ENCODE measurements at places on chromosomes 3 and 15.
A peak's percentile ranks its signal among the peaks of the same experiment; 100 is the strongest.

GRCh38 chr15:31265090-31265870 is 61.4 kb upstream of the KLF13 start:
- DNase-seq: no peak

DNA sequence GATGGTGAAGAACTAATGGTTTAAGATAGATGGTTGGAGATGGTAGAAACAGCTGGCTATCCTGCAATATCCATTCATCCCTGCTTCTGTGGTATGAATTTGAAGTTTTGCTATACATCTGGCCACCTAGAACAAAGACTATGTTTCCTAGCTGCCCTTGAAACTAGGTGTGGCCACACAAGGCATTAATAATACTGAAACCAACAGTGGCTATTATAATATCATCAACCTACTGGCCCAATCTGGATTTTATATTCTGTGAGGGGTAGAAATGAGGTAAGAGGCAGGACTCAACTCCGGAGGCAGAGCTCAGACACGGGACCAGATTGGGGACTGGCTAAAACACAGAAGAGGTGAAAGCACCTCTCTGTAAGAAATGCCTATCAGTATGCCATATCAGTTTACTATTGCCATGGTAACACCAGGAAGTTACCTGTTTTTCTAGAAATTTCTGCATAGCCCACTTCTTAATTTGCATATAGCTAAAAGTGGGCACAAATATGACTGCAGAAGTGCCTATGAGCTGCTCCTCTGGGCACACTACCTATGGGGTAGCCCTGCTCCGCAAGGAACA is 8.4 kb downstream of the IFT80 start:
- DNase-seq: no peak

DNA sequence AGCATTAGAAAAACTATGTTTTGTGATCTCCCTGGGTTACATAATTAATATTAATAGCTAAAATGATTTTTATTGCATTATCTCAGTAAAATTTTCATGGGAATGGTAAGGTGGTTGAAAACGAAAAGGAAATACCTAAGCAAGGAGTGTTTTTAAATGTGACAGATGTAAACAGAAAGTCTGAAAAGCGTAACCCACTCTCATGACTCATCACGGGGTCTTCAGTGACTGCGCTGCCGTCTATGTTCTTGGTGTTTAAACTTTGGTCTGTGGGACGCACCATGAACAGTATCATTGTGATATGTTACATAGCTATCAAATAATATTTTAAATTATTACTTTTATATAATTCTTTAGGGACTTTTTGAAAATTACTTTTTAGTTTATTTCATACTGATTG is 19.8 kb downstream of the LRCH3 start:
- DNase-seq: no peak

- DNase-seq: no peak
These were observed 62.9 kb downstream of the TMEM39A start for GRCh38 chr3:119400466-119400865.

GRCh38 chr3:67294341-67294740 is 296.2 kb downstream of the KBTBD8 start:
- DNase-seq: no peak

DNA sequence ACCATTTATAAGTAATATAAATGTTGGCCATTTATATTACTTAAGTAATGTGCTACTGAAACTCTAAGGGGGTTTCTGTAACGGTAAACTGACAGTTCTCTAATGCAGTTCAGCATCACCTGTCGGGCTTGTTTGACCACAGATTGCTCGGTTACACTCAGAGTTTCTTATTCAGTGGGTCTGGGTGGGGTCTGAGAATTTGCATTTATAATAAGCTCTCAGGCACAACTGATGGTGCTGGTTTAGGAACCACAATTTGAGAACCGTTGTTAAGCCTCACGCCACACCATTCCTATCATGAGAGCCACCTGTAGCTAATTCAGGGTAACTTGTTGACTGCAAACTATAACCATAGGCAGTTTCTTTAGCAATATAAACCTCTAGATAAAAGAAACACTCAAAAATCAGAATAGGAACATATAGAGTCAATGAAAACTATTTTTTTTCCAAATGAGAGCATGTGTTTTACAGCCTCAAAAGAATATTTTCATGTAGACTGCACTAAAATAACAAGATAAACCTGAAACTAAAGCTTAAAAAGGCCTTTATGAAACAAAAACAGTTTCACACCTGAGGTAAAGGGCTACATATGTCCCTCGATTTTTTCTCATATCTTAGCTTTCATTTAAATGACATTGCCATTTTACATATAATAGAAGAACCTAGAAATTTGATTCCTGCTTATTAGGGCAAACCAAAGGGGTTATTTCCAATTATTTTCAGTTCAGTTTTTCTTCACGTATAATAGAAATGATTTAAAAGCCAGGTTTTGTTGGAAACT is 604.8 kb downstream of the UNC13C start:
- DNase-seq: no peak

DNA sequence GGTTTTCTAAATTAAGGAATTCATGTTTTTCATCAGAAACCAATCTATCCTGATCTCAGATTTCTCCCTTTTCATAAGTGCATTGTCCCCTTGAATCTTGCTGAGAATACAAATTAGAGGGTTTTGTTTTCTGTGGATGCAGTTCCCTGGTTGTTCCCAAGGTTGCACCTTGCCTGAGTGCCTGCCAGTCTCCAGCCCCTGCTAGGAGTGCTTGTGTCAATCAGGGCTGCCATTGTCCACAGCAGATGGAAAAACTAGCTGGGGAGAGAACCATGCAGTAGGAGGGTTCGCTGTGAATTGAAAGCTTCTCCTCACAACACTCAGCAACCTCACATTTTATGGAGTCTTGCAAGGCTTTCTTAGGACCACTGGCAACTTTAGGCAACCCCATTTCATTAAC is 210.8 kb upstream of the CTNNB1 start:
- no peak for DNase-seq

GRCh38 chr15:100263031-100263430 is 78.7 kb downstream of the ADAMTS17 start:
- DNase-seq: no peak

DNA sequence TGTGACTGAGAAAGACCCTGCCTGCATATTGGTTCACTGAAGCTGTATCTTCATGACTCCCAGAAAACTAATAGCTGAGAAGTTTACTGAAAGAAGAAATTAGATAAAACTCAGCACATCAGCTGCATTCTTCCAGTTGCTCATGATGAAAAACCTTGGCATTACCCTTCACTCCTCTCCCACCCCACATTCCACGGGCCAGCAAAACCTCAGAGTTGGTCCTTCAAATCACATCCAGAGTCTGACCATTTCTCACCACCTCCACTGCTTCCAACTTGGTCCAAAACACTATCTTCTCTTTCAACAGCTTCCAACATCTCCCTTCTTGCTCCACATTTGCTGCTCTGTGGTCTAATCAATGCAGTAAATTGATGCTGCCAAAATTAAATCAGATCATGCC is 97.1 kb downstream of the CD47 start:
- DNase-seq: no peak

GRCh38 chr3:45473841-45474240 is 85.5 kb downstream of the LARS2 start:
- DNase-seq: no peak

DNA sequence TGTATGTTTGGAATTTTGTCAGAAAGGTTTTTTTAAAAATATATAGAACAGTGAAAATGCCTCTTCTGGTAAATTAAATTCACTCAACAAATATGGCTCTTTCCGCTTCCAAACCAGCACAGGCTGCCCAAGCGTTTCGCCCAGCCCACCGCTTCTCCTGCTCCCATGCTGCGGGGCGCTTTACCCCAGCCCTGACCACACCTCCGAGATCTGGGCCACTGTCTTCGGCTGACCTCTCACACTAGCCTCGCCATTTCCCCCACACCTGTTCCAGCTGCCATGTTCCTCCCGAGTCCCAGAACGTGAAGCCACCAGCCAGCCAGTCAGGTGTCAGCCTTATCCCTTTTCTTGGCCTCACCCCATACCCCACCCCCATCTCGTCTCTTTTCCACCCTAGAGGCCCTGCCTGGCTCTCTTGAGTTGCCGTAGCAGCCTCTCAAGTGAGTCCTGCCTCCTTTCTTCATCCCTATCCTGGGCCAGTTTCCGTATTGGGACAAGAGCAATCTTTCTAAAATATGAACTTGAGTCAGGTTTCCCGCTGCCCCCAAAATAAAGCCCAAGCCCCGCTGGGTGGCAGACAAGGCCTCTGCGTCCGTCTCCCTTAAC is 46.5 kb downstream of the SLC12A8 start:
- no peak for DNase-seq

- DNase-seq: no peak
These were observed 12.2 kb downstream of the MYLK start for GRCh38 chr3:123871946-123872345.

GRCh38 chr3:30620402-30621360 is 14.3 kb downstream of the TGFBR2 start:
- DNase-seq: no peak

- DNase-seq: no peak
These were observed 40.8 kb upstream of the MED12L start for GRCh38 chr3:151044706-151045105.

DNA sequence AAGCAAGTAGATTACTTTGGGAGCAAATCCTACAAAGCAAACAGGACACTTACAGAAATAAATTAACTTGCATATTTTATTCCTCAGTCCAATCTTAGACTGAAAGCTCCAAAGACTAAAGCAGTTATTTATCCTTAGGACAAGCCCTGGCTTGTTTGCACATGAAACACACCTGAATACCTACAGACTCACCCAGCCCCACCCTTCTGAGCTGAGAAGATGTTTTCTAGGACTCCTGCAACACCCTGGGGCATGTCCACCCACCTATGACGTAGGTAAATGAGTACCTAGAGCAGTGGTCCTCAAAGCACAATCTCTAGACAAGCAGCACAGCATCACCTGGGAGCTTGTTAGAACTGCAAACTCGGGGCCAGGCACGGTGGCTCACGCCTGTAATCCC is 80.8 kb downstream of the ANXA2 start:
- no peak for DNase-seq

DNA sequence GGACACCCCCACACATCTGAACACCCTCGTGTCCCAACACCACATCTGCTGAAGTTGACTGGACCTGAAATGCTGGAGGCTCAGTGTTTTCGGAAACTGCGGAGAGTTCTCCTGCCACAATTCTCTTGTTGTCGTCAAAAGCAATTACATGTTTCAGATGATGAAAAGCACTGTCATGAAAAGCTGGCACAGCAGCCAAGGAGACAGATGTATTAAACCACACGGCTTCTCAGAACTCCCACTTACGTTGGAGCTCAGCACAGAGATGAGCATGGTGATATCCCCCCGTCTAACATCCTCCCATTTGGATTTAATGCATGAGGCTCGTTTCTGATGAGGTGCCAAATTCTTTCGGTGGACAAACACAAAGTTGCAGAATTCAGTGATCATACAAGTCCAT is 180.1 kb downstream of the RORA start:
- DNase-seq: no peak

- peak; percentile 51 for DNase-seq
These were observed 27.5 kb downstream of the BHLHE40 start for GRCh38 chr3:5006755-5007202.

- DNase-seq: no peak
These were observed 393.7 kb upstream of the C2CD4B start for GRCh38 chr15:62558640-62559380.

DNA sequence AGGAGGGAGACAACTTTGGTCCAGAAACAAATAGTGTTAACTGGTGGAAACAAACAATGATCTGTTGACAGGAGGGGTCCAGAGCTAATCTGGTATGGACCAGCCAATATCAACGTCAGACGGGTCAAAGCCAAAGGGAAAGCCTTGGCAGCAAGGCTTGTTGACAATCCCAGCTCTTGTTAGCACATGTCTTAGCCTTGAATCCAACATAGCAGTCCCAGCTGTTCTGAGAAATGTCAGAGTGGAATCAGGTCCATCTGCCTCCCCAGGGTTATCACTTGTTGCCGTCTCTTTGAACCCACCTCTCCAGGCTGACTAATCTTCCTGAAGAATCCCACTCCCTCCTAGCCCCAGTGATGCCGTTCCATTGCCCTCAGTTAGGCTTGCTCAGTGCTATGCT is 404.6 kb upstream of the MCTP2 start:
- DNase-seq: no peak

GRCh38 chr3:144257381-144257780 is 285.8 kb downstream of the DIPK2A start:
- DNase-seq: no peak

GRCh38 chr3:186483611-186484340 is 60.4 kb downstream of the CRYGS start:
- no peak for DNase-seq

- no peak for DNase-seq
These were observed 52.4 kb downstream of the SETMAR start for GRCh38 chr3:4355401-4356219.

- DNase-seq: no peak
These were observed 115.9 kb downstream of the DCLK3 start for GRCh38 chr3:36648241-36649034.

GRCh38 chr3:55481744-55482495 is 5.2 kb downstream of the WNT5A start:
- DNase-seq: no peak

DNA sequence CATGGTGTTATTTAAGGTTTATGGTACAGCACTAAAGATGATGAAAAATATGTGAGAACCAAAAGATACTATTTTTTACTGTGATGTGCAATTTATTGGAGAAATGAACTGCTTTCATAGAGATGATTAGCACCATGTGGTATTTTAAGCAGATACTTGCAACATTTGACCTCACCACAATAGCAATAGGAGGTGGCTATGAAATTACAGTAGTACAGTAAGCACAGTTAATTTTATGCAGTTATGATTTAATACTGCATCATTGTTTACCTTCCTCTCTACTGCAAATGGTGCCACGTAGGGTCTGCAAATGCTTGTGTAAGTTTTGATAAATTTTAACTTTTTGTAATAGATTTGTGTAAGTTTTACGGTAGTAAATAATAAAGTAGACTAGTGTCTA is 14.0 kb downstream of the PYGO1 start:
- DNase-seq: no peak

- DNase-seq: no peak
These were observed 35.2 kb downstream of the ATR start for GRCh38 chr3:142543307-142543706.

GRCh38 chr3:159458010-159458409 is 530.6 kb upstream of the IL12A start:
- no peak for DNase-seq
